ENCODE measurements at places on chromosomes 3 and 15.
A peak's percentile ranks its signal among the peaks of the same experiment; 100 is the strongest.

DNA sequence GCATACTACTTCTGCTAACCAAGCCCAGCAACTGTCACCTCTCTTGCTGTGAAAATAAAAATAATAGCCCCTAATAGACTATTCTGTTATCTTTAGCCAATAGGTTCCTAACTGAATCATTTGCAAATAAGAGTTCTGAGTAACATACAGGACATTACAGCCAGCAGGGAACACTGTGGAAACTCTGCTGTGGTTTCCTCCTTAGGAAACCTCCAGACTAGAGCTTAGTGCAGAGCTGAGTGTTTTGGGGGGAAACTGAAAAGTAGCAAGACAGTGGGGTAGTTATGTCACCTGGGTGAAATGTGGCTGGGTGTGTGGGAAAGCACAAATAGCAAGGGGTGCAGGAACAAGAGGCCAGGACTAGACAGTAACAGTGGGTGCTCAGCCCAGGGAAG lies 32.4 kb downstream of the DZIP1L start:
- no peak for DNase-seq

DNA sequence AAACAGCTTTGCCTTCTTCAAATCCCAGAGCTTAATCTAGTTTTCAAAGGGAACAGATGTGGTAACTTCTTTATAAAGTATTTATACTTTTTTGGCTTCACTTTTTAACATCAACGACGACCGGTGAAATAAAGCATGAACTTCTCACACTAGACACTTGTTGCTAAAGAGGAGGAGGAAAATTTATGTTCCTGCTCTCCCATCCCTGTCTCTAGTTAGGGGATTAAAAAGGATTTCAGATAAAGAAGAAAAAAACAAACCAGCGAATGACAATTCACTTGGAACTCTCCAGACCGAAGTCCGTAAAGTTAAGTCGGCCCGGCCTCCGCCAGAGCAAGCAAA lies 672 bp downstream of the NEDD4 start:
- DNase-seq: no peak

GRCh38 chr3:53780806-53781205 lies 65.4 kb downstream of the CHDH start:
- DNase-seq: no peak

DNA sequence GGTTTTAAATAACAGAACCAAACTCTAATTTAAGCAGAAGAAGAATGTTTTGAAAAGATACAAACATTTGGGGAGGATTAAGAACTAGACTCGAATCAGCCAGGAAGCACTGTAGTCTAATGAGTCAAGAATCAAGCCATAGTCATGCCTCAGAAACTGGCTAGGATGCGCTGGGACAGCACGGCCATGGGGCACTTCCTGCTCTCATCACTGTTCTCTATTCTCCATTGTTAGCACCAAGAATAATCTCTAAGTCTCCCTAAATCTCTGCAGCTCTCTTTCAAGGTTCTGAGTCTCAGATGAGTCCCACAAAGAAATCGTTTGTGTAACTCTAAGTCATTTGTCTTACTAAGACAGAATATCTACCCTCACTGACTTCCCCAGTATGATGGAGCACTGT lies 399.0 kb upstream of the KCNMB2 start:
- DNase-seq: no peak

- no peak for DNase-seq
These were observed 41.9 kb downstream of the NDUFB4 start for GRCh38 chr3:120637851-120638559.

DNA sequence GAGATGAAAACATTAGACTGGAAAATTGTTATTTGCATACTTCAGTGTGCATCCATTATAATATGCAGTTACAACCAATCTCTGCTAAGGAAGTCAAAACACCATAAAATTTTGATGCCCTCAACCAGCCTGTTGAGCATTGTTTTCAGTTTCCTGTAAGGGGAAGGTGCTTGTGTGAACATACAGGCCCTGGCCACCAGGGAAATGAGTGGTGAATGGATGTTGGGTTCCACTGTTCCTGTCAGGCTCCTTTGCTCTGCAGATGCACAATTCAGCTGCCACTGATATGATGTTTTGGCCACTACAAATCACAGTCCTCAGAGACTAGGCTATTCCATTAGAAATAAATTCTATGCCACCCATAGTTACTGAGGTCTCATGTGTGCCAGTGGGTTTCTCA lies 184.6 kb downstream of the SYNPR start:
- DNase-seq: no peak

DNA sequence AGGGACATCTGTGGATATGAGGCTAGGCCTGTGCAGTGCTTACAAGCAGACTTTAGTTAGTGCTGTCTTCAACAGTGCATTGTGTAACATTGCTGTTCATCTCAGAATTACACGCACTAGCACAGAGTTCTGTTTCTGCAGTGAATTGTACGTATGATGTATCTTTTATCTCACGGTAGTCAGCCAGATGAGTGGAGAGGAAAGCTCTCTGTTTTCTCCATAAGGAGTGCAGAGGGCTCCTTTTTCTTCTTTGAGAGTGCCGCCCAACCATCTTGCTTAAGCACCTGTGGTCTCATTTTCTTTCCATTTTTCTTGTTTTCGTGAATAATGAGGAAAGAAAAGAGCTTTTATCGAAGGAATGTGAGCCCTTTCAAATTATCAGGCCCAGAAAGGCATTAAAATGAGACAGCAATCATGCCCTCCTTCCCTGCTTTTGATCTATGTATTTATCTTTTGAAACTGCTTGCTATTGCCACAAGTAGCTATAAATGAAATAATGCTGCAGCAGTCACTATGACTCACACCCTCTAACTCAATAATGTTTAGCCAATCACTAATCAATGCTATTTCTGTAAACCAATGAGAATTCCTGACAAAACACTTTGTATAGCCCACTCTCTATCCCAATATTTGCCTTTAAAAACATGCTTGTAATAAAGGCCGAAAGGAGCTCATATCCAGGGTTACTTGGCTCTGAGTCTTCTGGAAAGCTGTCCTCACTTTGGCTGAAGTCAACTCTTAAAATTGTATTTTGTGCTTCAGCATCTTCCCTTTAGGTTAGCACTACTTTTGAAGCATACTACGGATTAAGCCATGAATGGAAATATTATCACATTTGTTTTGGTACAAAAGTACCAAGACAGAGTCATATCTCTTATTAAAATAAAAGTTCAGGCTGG lies 226.0 kb upstream of the P2RY1 start:
- no peak for DNase-seq

- DNase-seq: no peak
These were observed 480.1 kb upstream of the ZNF385D start for GRCh38 chr3:22231061-22231460.

DNA sequence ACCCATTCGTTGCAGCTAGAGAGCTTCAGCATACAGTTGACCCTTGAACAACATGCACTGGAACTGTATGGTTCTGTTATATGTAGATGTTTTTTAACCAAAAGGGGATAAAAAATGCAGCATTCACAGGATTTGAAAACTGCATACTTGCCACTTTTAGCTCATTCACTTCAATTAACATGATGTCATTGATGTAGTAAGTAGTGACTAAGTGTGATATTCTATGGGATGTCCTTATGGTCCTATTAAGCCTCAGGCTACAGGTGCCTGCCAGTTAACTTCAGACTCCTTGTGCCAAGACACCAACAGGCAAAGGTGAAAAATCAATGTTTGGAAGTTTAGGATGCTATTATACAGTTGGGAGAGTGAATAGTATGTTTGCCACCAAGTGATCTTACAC lies 553.6 kb upstream of the NECTIN3 start:
- DNase-seq: no peak

DNA sequence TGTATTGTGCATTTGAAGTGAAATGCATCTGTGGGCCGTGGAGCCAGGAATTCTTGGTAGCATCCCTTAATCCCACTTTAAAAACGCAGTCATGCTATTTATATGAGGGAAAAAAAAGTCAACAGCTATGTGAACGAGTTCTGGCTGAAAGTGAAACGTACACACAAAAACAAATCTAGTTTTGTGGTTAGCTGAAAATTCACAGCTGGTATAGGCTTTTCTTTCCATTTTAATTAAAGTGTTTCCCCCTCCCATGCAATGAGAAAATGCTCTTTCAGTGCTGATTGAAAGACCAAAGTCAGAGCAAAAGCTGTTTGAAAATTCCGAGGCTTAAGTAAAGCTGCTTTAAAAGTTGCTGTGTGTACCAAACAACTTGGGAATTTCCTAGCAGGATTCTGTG lies 297.4 kb downstream of the PLCL2 start:
- DNase-seq: no peak

- DNase-seq: no peak
These were observed 248.9 kb downstream of the SLCO3A1 start for GRCh38 chr15:92102395-92102755.

DNA sequence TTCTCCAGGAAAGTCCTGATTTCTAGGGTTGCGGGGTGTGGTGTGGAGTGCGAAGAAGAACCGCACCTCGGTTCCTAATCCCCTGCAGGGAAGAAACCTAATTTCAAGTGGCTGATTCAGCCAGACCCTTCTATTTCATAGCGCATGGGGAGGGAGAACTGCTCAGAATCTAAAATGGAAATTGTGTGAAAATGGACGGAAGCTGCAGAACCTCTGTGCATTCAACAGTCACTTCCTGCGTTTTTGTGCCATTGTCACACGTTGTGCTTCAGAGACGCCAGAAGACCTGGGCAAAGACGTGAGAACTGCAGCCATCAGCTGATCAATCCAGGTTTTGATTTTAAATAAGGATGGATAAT lies 1.2 kb downstream of the SIDT1 start:
- no peak for DNase-seq

GRCh38 chr15:51077221-51078153 lies 17.2 kb downstream of the TNFAIP8L3 start:
- no peak for DNase-seq

GRCh38 chr15:79990280-79990996 lies 19.4 kb upstream of the BCL2A1 start:
- no peak for DNase-seq

- no peak for DNase-seq
These were observed 404.7 kb upstream of the PPP2R3A start for GRCh38 chr3:135560847-135561246.

- DNase-seq: no peak
These were observed 6.7 kb upstream of the H1-8 start for GRCh38 chr3:129536374-129536667.

DNA sequence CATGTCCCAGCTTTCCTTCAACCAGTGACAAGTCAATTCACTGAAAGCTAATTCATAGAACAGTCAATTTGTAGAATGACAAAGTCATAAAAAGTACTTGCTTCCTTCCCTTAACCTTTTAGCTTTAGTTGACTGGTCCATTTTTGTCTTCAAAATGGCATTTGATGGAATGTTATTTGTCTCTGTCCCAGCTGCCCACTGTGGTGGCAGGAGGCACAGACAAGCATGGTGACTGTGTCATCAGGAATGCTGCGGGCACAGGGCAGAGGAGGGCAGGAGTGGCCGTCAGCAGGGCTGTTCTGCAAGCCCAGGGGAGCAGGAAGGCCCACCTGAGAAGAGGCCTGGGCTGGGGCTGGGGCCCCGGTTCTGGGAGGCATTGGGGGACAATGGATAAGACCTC lies 10.0 kb downstream of the IQSEC1 start:
- no peak for DNase-seq

GRCh38 chr3:23888617-23889228 lies 28.1 kb downstream of the NKIRAS1 start:
- DNase-seq: peak; percentile 2

DNA sequence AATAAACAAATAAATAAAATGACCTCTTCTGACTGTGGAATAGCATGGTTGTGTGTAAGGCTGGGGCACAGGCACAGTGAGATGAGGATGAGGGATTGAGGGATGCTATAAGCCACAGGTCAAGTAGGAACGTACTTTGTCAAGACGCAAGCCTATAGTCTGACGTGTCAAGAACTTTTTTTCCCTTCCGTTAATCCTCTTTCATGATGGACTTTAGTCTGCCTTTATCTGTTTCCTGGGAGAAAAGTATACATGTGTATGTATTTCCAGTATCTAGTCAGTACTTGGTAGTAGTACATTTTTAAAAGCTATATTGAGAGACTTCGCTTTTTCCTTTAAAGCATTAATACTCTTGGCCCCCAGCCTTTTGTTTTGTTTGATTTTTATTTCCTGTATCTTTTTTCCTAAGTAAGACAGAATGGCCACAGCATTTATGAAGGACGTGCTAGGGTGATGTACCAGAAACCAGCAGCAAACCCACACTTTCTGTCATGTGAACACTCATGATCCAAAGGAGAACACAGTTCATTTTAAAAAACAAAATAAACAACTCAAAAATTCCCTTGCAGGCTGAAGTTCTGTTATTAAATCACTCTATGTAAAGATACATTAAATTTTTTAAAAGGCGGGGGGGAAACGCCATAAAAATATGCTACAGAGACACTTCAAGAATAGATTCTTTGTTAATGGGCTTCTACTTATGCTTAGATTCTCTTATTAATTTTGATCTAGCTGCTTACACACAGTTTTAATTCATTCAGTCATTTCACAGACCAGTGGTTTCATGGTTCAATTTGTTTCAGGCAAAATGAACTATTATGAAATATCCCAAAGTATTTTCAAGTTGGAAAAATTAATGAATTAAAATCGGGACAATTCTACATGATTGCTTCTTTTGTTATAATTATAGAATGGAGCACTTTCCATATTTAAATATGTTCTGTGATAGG lies 114.7 kb downstream of the SNRK start:
- DNase-seq: no peak

DNA sequence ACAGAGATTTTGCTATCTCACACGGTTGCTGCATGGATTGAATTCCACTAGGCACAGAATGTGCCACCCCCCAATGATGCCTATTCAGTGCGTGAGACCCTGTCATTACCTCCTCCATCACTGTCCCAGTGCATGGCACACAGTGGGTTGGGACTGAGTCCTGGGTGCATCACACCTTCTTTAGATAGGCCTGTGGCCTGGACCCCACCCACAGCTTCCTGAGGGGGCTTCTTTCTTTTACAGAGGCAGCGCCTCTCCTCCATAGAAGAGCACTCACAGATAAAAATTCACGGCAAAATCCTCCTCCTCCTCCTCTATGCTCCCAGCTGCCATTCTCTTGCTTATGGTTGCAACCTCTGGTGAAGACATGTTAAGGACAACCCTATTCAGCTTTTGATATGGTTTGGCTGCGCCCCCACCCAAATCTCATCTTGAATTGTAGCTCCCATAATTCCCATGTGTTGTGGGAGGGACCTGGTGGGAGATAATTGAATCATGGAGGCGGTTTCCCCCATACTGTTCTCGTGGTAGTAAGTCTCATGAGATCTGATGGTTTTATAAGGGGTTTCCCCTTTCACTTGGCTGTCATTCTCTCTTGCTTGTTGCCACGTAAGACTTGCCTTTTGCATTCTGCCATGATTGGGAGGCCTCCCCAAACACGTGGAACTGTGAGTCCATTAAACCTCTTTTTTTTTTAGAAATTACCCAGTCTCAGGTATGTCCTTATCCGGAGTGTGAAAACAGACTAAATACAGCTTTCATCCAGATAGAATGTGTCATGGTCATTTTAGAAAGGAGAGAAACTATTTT lies 147.6 kb downstream of the KLF13 start:
- no peak for DNase-seq
